Hematopoietic multipotent progenitor cell treated with erythropoietin and hydrocortisone succinate and interleukin-3 and kit ligand, for 6 days (in vitro differentiated cells): ENCODE measurements at places on chromosomes 3 and 15.

DNA sequence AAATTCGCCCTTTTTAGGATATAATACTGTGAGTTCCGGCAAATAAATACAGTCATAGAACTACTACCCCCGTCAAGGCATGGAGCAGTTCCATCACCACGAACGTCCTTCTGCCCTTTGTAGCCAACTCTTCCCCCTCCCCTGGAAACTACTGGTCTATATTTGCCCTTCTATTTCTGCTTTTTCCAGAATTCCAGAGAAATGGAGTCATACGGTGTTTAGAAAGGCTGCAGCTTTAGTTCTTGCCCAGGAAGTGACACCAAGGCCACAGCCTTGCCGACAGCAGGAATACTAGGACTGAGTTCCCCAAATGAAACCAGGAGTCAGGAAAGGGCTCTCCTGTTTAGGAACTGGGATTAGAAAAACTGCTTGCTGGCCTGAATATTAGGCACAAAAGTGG lies 291.2 kb downstream of the FAM43A start:
- no peak for DNase-seq

DNA sequence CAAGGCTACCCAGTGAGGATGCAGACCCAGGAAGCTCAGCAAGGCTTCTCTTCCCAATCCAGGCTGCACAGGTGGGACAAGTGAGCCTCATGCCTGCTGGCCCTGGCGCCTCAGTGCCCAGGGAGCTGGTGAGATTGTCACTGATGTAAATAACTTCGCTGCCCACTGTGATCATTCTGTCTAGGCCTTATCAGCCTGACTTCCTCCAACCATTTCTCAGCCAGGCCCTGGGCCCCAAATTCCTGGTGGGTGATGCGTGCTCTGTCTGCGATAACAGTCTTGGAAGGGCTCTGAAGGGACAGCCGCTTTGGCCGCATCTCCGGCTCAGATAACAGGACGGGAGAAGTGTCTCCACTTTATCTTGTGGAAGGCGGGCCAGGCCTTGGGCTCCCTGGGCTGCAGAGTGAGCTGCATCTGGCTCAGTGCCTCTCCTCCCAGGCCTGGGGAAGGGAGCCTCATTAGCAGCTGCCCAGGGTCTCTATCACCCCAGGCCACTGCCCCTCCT lies 2.2 kb upstream of the FBLN2 start:
- DNase-seq: peak; percentile 89

DNA sequence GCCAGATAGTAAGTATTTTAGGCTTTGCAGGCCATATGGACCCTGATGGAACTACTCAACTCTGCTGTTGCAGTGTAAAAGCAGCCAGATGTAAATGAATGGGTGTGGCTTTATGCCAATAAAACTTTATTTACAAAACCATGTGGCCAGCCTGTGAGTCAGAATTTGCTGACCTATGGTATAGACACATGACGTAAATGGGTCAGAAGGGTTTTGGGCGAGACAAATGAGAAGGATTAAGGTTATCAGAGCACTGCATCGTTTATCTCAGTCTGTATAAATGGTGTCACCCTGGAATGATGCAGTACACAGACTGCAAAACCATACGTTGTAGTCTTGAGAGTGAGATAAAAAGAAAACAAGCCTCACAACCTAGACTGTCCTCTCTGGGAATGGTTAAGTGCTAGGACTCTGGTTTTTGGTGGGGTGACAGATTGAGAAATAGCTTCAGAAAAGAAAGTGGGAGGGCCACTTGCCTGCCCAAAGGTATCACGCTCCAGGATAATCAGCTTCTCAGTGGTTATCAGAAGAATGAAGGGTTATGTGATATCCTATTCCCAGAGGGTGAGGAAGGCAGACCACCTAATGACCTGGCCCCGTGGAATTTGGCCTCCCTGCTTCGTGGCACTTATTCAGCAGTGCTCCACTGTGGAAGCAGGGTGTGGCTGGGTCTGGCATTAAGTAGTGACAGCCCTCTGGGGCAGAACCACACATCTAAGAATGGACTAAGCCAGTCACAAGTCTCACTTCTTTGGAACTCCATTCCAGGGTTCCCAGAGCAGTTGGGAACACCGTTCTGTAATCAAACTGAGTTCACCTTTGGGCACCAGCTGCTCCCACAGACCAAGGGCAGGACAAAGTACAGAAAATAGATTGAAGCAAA lies 46.1 kb downstream of the ABHD5 start:
- no peak for DNase-seq

DNA sequence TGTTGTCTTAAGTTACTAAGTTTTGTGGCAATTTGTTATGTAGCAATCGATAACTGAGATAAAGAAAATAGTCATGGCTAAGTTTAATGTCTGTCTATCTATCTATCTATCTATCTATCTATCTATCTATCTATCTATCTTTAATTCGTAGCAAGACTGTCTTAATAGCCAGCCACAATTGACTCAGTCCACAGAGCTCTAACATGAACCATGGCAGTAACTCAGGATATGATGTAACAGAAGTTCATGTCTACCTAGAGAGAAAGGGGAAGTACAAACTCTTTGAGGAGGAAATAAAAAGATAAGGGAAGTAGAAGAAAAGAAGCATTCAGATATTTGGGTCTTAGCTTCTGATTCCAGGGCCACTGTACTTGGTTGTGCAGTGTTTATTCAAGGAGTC lies 61.5 kb upstream of the FNDC3B start:
- peak; percentile 82 for DNase-seq

DNA sequence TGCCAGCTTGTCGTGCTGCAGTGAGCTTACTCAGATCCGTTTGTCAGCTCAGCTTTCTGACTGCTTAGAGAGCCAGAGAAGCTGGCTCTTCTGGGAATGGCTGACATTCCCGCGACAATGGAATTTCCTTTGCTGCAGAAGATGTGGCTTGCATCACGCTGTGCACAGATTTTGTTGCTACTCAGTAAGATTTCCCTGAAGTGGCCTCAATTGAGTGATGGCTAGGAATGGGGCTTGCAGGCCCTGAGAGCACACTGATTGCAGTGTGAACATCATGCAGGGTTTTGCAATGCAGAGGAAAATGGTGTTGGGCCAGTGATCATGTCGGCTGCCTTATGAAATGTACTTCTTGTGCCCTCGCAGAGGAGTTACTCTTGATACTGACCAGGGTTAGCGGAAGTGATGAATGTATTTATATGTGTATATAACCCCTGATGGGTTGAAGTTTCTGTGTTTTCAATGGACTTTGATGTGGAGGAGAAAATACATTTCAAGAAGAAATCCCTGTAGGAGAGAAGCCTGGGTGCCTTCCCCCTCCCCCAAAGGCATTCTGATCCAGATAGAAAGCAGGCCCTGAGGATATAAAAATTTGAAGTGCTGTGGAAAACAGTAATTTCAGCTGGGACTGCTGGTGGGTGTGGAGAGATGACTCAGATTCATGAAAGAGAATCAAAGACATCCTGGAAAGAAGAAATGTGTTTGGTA lies 102.5 kb upstream of the PDZRN3 start:
- no peak for DNase-seq

GRCh38 chr3:186757686-186758220 lies 25.6 kb upstream of the EIF4A2 start:
- DNase-seq: no peak

- peak; percentile 67 for DNase-seq
Observed at GRCh38 chr15:100438570-100438969, 90.2 kb downstream of the CERS3 start.

DNA sequence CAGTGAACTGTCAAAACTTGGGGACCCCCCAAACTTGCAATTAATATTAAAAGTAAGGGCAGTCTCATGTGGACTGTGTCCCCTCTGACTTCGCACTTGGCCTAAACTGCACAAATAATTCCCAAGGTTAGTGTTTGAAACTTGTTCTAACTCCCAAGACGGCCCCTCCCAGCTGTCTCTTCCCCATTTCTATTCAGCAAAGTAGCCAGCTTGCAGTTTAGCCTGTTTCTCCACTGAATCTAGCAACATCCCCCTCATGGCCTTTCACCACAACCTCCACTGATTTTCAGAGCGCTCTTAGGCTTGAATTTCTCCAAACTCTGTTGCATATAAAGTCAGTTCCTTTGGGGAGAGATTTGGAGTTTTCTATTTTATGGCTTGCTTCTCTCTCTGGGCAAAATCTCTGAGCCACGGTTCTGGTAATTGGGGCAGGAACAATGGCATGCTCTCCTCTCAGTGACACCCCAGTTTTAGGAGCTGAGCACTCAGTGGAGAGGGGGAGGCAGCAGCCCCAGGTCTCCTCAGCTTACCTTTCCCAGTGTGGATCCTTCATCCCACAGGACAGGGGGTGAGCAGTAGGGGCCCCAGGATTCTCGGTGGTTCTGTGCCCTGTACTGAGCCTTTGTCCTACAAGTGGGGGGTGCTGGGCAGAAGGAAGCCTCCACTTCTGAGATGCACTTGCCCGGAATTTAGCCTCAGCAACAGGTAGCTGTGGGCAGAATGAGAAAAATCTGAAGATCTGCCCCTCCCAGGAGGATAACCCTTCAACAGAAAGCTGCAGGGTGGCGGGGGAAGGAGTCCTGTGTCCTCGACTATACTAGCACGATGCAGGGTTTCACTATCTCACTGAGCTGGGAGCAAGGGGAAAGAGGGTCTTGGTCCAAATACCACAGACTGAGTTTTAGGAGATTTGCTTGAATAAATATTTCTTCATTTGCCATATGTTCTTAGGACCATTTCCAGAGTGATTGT lies 39.3 kb upstream of the GATA2 start:
- peak; percentile 24 for DNase-seq

DNA sequence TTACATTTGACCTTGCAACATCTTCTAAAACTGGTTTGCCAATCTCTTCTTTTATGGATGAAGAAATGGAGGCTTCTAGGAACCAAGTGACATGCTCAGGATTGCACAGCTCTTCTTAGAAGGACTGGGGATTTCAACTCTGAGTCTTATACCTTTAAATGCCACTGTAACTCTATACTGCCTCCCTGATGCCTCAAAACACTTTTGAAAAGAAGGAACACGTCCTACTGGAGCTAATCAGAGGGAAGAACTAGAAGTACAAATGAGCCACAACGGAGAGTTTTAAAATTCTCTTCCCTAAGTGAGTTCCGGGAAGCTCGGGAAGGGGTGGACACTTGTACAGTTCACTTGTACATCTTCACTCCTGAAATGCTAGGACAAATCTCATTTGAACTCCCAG lies 949 bp upstream of the MITF start:
- peak; percentile 41 for DNase-seq

DNA sequence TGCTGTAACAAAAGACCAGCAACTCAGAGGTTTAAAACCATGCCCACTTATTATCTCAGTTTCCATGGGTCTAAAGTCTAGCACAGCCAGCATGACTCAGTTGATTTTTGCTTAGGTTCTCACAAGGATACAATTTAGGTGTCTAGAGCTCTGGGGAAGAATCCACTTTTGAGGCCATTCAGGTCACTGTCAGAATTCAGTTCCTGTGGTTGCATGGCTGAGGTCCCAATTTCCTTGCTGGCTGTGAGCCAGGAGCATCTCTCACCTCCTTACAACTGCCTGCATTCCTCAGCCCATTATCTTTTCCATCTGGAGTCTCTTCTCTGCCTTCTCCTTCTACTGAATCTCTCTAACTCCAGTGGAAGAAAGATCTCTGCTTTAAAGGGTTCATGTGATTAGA lies 240.5 kb upstream of the CFAP20DC start:
- DNase-seq: no peak

DNA sequence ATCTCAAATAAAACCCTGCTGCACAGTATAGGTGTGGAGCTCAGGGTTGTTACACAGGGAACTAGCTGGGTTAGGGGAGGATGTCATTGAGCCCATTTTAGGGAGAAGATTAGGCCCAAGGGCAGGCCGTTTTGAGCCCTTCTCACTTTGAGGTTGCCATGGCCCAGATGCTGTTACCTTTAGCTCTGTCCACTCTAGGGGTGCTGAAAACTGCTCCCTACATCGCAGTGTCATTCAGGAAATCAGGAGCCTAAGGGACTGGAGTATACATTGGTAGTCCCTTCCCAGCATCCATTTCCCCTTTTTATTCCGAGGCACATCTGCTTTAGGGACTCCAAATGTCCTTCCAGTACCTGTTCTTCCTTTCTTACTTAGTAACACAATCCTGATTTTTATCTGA lies 79.0 kb upstream of the SELENOK start:
- peak; percentile 15 for DNase-seq

DNA sequence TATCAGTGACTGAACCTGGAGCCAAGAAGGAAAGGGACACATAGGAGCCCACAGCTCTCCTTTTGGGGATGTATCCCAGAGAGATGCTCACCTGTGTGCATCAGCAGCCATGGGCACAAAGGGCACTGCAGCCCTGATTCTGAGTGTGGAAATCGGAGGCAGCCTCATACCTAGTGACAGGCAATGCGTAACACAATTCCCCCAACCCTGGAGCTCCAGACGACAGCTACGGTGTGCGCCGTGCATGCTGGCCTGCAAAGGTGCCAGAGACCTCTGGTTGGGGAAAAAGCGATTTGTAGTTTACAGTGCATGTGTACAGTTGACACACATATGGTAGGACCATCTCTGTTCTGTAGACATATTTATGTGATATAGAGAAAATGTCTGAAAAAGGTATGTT lies 59.0 kb upstream of the PLXNA1 start:
- DNase-seq: no peak

GRCh38 chr15:89500397-89501270 lies 4.3 kb upstream of the RHCG start:
- peak; percentile 14 for DNase-seq

DNA sequence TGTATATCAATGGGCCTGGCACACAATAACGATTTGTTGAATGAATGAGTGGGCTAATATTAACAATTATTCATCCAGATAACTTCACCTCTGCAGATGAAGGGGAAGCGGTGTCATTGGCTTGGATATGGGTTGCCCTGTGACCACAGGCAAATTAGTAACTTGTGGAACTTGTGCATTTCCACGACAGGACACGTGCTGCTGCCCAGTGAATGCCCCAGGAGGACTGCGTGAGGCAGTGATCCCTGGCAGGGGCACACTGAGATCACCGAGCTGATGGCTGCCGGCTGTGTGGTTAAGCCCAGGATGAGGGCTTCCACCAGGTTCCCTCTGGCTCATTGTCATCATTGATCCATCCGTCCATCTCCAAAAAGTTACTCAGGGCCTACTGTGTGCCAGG lies 84.1 kb upstream of the HACD2 start:
- DNase-seq: no peak

DNA sequence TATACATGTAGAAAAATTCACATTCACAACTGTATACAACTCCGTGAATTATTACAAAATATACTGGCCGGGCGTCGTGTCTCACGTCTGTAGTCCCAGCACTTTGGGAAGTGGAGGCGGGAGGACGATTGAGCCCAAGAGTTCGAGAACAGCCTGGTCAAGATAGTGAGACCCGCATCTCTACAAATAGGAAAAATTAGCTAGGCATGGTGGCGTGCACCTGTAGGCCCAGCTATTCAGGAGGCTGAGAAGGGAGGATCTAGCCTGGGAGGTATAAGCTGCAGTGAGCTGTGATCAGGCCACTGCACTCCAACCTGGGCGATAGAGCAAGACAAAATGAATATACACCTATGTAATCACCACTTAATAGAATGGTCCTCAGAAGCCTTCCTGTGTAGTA lies 1.3 kb downstream of the RAD51 start:
- no peak for DNase-seq
